ENCODE measurements at places on chromosomes 16 and 17.

DNA sequence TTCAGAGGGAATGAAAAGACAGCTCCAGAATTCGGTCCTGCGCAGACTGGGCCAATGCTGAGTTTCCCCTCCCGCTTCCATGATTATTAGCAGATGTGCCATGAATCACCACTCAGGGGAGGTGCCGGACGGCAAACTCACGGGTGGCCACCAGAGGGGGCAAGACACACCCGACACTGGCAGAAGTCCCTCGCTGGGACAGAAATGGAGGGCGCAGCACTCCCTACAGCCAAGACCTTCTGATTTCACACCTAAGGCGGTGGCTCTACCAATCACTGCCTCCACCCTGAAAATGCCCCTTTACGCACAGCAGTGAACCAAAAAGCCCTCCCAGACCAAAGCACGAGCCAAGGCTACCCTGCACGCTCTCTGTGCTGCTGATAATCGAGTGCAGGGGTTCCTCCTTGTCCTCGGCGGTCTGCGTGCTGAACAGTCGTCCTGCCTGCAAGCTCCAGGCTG, 26.8 kb downstream of the TRAP1 start:
- peak; percentile 69 for DNase-seq

DNA sequence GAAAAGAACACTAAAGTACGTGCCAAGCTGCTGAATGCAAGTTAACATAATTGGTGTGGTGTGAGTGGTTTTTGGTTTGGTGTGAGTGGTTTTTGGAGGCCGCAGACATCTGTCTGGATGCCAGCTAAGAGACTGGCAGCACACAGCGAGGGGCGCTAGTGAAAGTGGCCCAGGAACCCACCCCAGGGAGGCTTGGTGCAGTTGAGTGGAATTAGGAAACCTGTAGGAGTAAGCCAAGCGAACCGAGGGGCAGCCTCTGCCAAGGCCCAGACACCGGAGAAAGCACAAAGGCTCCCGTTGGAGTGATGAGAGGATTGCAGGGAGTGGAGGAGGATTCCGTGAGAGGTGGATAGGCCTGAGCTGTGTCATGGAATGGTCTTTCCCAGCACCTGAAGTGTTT, 24.6 kb upstream of the SLC5A11 start:
- no peak for DNase-seq

DNA sequence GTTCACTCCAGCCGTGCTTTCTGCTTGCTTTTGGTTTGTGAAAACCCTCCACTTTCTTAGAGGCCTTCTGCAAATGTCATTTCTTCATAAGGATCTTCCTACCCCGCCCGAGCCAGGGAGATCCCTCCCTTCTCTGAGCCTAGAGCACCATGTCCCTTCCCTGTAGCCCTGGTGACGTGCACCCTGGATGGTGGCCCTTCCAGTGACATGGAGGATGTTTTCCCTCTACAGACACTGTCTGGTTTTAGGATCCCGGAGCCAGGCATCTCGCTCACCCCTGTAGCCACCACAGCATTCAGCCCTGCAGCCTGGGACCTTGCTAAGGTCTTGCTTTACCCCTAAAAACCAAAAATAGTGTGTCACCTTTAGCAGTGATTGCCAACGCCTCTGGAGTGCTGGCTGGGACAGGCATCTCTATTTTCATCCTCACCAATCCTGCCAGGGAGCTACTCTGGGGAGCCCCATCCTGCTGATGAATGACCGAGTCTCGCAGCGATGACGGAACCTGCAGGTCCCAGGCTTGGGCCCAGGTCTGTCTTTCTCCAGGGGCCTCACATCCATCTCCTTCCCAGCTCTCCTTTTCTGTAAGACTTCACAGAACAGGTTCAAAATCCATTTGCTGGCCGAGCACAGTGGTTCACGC, 394.1 kb upstream of the TNRC6C start:
- no peak for DNase-seq

DNA sequence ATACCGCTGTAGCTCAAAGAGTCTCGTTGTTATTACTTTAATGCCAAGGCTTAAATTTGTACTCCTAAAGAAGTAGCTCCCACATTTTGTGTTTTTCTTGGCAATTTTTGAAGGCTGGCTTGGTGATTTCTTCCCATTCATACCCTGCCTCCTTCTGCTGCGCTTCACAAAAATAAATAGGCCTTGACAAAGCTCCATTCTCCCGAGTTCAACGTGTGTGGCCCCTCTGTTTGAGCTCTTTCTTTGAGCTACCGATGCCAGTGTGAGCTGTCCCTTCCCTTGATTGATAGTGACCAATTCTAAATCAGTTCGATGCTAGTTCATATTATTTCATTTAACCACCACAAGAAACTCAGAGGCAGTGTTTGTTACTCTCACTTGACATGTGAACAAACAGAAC, 96.8 kb downstream of the MAP2K6 start:
- DNase-seq: no peak

GRCh38 chr16:54136276-54136625, 150.3 kb downstream of the IRX3 start:
- DNase-seq: no peak

- DNase-seq: no peak
These were observed 122.2 kb downstream of the SMG6 start for GRCh38 chr17:2181206-2181896.

DNA sequence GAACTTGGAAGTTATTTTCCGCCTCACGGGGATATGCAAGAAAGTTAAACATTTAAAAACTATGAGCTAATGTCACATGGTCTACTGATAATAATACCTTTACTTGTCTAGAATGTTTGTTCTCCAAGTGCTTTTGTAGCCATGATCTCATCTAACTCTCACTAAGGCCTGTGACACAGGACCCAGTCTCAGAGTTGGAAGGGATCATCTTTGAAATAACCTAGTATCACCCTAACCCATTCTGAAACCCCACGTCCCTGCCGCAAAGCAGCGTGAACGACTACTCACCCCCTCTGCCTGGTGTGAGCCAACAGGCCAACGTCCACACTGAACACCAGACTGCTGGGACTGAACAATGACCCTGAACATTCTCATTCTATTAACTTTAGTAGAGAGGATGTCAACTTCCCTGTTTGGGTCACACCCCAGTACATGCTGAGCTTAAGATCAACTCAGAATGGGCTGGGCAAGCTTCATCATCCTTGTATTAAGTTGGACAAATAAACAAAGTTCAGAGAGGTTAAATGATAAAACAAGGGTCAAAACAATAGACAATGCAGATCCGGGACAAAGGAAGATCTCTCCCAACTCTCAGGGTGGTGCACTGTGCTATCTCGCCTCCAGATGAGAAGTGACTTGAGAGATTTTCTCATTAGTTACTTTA, 54.8 kb upstream of the BCAR1 start:
- DNase-seq: no peak

- peak; percentile 27 for DNase-seq
These were observed 452.4 kb upstream of the C16orf82 start for GRCh38 chr16:26614237-26614841.

DNA sequence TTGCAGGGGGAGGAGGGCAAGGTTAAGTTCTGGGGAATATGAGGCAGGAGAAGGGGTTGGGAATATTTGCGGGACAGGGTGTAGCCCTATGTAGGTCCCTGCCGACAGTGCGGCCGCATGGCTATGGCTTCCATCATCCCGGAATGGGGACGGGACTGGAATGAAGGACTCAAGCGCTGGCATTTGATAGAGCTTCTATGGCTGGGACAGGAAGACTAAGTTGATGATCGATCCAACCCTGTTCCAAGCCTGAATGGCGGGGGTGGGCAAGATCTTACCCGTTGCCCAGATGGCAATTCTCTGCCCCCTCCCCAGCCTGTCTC, 47.1 kb downstream of the SRCIN1 start:
- DNase-seq: no peak

DNA sequence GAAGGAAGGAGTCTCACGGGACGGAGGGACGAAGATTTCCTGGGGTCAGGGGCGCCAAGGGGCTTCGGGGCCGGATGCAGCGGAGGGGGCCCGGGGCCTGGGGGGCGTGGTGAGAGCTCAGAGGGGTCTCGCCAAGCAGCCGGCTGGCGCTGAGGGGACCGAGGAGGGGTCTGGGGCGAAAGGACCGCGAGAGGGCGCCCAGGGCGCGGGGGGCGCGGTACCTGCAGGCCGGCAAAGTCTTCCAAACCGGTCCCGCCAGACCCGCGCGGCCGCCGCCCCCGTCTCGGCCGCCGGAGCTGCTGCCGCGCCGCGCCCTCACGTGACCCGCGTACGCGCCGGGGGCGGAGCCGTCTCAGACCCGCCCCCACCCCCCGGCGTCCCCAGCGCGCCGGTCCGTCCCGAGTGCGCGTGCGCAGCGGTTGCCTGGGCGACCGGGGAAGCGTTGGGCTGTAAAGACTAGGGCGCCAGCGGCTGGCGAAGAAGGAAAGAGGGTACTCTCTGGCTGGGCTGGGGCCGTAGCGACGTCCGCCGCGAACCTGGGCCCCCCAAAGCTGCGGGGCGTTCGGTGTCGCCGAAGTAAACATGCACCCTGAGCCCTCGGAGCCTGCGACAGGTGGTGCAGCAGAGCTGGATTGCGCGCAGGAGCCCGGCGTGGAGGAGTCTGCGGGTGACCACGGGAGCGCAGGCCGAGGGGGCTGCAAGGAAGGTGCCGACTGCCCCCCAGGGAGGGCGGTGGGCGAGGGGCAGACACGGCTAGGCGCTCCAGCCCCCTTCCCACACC, at the start of the genes DNAAF1 and HSDL1:
Gene DNAAF1, plus strand, starts transcription at position 450 of the 781 bp plus-strand sequence. Its CDS starts 133 bp downstream, at position 583.
Gene HSDL1, minus strand, starts transcription at position 319 of the 781 bp plus-strand sequence. CDS start 13,856 bp downstream, outside the sequence.
- peak; percentile 77 for DNase-seq

DNA sequence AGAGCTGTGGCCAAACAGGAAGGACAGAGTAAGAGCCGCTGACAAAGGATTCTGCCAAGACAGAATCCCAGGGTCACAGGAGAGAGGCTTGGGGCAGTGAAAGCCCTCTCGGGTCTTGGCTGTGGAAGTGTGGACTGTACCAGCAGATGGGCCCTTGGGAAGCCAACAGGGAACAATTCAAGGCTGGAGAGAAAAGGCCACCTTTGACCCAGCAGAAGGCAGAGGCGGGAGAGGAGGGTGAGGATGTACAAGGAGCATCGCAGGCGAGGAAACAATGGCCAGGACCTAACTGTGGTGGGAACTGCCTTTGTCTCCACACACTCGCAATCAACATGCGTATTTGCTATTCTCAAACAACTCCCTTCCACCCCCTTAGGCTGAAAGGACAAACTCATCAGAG, 15.7 kb downstream of the CARHSP1 start:
- no peak for DNase-seq

- DNase-seq: no peak
These were observed 42.0 kb downstream of the PITPNM3 start for GRCh38 chr17:6514371-6514770.

Measured in SHP77 (cell line).